Astrocyte of the cerebellum (primary cell): ENCODE measurements at places on chromosomes 11 and 22.

GRCh38 chr11:67351275-67352005 is 1.9 kb downstream of the POLD4 start:
- no peak for DNase-seq

- DNase-seq, result no peak
Measured at GRCh38 chr11:114171257-114172054, 111.9 kb downstream of the ZBTB16 start.

GRCh38 chr11:115696563-115696962 is 192.3 kb upstream of the CADM1 start:
- no peak for DNase-seq

- no peak for DNase-seq
Measured at GRCh38 chr22:41181349-41182241, 23.5 kb upstream of the L3MBTL2 start.

DNA sequence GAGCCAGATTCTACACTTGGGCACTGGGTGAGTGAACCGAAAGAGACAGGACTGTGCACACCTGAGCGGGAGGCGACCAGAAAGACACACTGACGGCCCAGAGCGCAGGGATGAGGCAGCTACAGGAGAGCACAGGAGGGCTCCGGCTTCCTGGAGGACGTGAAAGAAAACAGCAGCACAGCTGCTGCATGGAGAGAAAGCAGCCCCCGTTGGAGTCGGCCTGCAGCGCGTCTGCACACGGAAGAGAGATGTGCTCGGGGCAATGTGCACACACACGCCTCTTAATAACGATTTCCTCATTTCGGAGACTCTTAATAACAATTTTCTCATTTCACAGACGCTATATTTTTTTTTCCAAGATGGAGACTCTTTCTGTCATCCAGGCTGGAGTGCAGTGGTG is 160.4 kb downstream of the CTTN start:
- no peak for DNase-seq

GRCh38 chr11:65279741-65280440 is 18.1 kb downstream of the POLA2 start:
- peak; percentile 96 for DNase-seq

- no peak for DNase-seq
Measured at GRCh38 chr22:22935546-22936157, 48.0 kb downstream of the IGLL5 start.

- DNase-seq, result no peak
Measured at GRCh38 chr11:46347637-46348311, 511 bp downstream of the DGKZ start.

- DNase-seq, result no peak
Measured at GRCh38 chr11:64235437-64236161, 1.2 kb downstream of the VEGFB start.

GRCh38 chr11:14480716-14481115 is 18.9 kb downstream of the COPB1 start:
- DNase-seq, result no peak

DNA sequence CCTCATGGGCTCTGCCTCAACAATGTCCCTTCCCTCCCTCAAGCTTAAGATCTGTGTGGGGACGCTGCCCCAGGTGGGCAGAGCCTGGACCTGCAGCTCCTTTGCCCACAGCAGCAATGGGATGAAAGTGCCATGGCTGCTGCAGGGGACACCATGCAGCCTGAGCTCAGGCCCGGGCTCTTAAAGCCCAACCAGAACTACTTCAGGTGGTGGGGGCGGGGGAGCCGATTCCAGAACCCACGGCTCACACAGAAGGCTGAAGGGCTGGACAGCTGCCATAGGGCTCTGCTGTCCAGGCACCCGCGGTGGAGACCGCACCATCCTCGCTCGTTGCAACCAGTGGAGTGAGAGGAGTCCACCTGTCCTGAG is 12.5 kb downstream of the CHID1 start:
- DNase-seq, result no peak

DNA sequence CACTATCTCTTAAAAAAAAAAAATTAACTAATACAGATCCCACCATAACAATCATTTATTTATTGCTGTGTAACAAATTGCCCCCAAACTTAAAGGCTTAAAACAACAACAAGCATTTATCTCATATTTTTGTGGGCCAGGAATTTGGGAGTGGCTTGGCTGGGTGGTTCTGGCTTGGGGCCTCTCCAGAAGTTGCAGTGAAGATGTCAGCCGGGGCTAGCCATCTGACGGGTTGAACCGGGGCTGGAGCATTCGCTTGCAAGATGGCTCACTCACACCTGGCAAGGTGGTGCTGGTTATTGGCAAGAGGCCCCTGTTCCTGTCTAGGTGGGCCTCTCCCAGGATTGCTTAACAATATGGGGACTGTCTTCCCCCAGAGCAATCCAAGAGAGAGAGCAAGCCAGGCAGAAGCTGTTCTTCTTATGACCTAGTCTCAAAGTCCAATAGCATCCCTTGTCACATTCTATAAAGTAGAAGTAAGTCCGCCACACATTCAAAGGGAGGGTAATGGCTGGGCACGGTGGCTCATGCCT is 29.5 kb downstream of the ACO2 start:
- no peak for DNase-seq

GRCh38 chr22:50524676-50525103 is 708 bp downstream of the SCO2 start:
- no peak for DNase-seq

DNA sequence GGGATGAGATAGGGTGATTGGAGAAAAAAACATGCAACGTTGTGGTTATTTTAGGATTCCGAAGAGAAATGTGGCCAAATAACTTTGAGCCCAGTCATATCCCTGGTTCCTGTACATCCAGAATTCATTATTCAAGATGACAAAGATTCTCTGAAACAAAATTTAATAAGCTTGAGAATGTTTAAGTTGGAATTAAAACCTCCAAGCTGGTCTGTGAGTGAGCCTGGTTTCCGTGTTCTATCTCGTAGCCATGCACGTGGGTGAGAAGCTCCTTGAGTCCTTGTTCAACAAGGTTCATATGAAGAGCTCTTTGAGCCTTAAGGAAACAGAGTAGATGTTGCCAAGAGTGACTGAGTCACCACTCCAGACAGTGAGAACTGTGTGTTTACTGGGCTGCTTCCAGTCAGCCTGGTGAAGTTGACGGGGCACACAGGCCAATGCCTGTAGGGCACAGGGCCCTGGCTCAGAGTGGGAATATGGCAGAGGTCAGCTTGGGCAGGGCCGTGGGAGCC is 206.5 kb downstream of the NAV2 start:
- peak; percentile 97 for DNase-seq

DNA sequence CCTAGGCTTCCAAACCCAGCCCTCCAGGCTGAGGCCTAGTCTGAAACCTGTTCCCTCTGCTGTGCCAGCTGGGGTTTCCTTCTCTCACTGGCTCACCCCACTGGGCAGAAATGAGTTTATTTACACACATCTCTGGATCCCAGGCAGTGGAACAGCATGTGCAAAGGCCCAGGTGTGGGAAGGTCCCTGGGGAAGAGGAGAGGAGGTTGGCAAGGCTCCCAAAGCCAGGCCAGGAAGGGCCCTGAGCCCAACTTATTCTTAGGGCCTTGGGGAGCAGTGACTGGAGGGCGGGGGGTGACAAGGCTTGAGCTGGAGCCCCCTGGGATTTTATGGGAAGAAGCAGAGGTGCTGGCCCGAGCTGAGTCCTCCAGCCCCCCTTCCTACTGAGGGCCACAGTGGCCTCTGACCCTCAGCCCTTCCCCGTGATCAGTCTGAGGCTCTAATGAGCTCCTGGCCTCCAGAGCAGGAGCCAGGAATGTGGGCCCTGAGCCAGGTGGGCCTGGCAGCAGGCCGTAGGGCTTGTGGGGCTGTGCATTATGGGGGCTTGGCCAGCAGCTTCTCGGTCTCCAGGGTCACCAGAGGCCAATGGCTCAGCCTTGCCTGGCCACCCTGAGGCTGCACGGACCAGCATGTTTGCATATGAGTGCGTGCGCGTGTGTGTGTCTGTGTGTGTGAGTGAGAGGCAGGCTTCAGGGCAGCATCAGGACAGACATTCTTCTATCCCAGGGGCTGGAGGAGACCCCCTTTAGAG is 2.9 kb downstream of the MYO7A start:
- DNase-seq, result peak; percentile 31

DNA sequence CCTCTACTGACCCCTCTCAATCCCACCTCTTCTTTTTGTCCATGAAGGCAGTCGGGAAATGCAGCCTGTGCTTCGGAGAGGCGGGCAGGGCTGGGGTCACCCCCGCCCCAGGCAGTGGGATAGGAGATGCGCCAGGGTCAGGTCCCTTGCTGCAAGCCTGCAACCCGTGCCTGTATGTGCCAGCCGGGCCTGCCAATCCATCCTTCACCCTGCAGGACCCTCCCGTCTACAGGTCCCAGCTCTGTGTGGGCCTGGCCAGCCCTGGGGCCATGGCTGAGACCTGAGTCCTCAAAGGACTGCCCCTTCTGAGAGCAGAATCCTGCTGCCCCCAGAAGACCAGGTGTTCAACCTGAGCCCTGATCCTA is 10.9 kb downstream of the ASCL2 start:
- DNase-seq, result no peak

DNA sequence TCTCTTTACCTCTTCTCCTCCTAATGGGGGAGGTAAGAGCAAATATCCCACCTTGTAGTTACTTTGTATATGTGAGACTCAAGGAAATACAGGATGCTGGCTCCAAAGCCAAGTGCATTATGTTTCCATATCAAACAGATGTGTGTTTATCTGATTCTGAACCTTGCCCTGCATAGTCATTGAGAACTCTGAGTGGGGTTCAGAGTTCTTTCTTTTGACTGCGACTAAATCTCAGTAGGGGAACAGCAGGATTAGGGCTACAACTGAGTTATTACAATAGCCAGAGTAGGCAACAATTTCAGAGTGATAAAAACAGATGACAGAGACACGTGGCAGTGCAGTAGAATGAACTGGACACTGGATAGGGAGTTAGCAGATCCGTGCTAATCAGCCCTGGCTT is 34.1 kb upstream of the TLCD5 start:
- no peak for DNase-seq

DNA sequence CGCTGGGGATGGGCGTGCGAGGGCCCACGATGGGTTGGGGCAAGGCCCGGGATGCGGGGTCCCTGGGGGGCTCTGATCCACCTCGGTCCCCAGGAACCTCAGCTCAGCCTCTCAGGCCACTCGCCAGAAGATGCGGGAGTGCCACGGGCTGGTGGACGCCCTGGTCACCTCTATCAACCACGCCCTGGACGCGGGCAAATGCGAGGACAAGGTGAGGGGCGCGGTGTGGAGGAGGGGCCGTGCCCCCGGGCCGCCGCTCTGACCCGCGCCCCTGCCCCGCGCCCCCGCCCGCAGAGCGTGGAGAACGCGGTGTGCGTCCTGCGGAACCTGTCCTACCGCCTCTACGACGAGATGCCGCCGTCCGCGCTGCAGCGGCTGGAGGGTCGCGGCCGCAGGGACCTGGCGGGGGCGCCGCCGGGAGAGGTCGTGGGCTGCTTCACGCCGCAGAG is 6.3 kb downstream of the PKP3 start:
- no peak for DNase-seq

- no peak for DNase-seq
Measured at GRCh38 chr11:113114705-113115027, 153.4 kb downstream of the NCAM1 start.

GRCh38 chr22:48173061-48173772 is 1410.8 kb downstream of the TBC1D22A start:
- DNase-seq, result no peak

GRCh38 chr11:108786281-108786990 is 121.6 kb downstream of the DDX10 start:
- DNase-seq, result no peak

DNA sequence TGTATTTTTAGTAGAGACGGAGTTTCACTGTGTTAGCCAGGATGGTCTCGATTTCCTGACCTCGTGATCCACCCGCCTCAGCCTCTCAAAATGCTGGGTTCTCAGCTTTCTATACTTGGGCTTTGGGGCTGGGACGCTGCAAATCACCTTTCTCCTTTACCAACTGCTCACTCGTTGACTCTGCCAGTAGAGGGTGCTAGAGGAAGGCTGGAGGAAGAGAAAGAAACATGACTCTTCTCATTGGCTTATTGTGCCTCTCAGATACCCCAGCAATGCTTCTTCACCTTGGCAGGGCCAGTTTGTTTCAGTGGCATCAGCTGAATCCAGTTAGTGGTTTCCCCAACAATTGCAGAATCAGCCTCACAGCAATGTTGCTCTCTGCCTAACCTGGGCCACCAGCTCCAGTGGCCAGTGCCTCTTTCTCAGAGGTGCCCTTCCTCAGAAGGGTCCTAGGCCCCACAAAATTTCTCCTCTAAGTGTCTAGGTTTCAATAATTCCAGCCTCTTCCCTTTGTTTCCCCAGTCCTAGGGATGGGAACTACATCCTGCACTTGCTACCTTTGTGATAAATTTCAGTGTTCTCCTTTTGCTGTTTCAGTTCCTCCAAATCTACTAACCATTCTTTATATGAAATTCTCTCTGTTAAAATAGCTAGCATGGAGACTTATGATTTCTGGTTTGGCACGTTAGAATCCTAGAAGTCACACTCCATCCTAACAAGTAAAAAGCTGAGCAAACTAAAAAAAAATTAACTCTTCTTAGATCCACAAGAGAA is 71.5 kb upstream of the VSTM5 start:
- peak; percentile 57 for DNase-seq

DNA sequence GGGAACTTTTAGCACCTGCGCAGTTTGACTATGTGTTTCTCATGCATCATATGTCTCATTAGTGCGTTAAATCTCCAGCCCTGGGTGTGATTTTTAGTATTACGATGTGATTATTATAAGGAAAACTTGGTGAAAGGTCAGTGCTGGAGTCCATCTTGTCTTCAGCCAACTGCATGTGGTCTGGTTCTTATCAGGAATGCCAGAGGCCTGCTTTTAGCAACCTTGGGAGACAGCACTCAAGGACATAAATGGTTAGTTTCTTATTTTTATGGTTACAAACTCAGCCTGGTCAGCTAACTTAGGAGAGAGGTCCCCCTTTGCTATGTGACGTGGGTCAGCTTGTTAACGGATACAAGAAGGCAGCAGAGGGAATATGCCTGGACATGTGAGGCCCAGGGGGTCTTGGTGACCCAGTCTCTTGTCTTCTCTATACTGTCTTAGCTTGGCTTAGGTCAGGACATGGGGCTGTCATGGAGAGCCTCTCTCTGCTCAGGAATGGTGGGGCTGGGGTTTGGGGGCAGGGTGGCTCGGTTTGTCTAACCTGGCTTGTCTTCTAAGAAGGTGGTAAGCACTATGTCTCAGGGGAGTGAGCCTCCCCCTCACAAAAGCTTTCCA is 21.5 kb downstream of the KCTD21 start:
- DNase-seq, result no peak

- DNase-seq, result no peak
Measured at GRCh38 chr22:42648368-42649245, 585 bp downstream of the CYB5R3 start.

GRCh38 chr22:35377735-35378134 is 3.2 kb upstream of the HMOX1 start:
- no peak for DNase-seq

DNA sequence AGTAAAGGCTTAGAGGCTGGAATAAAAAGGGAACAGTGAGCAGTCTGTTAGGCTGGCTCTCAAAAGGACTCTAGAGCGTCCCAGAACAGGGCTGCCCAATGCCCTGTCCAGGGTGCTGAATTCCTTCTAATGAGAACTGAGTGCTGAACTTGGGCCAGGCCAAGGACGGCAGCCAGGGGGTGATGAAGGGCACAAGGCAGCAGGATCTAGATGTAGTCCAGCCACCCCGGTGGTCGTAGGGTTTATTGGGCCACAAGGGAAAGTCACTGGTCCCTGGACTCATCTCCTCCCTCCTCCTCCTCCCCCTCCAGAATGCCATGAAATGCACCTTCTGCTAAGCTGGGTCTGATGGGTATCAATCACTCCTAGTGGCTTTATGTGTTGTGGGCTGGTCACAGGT is 19.2 kb downstream of the NPTXR start:
- peak; percentile 67 for DNase-seq
